ENCODE measurements at places on chromosomes 3 and 15.

DNA sequence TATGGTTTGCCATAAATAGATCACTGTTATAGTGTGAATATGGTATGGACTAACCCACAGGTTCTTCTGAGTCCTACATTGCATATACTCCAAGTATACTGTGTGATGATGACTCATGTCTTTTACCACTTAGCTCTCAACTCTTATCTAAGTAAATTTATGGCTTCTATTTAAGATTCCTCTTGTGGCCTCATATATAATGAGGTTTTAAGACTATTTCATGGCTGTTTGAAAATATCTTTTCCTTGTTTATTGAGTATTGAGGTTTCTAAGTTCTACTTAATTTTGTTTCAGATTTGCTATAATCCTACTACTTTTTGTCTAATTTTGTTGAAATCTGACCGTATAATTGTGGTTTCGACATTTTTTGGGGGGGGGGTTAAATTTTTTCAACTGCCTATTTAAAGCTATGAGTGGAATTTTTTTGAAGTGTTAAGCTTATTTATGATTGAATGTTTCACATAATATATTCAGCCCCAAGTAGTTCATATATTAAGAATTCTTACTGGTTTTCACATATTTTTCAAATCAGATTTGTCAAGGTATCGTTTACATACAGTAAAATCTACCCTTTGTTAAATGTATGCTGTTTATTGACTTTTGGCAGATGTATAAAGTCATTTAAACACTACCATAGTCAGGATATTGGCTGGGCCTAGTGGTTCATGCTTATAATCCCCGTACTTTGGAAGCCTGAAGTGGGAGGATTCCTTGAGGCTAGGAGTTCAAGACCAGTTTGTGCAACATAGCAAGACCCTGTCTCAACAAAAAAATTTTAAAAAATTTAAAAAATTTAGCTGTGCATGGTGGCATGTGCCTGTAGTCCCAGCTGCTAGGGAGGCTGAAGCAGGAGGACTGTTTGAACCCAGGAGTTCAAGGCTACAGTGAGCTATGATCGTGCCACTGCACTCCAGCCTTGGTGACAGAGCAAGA lies 11.7 kb downstream of the SLC25A36 start:
- no peak for DNase-seq

DNA sequence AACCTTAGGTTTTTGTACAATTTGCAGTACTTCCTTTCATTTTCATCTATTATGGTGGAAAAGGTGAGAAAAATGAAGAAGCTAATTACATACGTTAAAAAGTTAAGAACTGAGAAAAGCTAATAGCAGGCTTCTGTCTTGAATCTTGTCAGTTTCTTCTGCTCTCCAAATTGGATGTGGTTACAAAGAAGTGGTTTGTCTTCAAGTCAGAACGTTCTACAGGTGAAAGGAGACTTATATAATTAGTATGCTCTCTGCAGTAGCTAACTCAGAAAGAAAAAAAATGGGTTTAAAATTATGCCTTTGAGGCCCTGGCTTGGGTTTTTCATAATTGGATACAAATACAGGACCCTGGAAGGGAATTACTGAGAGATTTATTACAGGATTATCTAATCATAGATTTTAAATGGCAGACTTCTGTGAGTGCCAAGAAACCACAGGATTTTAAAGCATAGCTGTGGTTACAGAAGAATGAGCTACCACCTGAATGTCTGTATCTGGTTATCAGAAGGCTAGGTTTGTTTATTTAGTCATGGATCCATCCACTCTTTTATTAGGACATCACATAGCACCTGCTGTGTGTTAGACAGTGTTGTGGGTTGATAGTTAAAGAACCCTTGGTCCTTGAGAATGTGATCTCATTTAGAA lies 528.1 kb upstream of the MCTP2 start:
- DNase-seq: no peak

GRCh38 chr3:94378322-94378721 lies 315.5 kb downstream of the NSUN3 start:
- no peak for DNase-seq

DNA sequence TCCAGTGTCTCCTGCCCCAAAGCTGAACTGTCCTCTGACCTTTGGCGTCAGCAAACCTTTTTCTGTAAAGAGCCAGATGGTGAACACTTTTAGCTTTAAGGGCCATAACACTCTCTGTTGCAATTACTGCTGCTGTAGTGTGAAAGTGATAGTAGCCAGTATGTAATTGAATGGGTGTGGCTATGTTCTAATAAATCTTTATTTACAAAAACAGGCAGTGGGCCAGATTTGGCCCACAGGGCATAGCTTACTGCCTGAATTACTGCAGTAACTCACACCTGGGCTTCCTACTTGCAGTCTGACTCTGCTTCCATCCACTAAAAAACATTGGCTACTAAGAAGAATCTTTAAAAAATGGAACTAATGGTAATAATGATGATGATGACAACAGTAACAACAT lies 68.0 kb upstream of the SLC6A11 start:
- DNase-seq: no peak

DNA sequence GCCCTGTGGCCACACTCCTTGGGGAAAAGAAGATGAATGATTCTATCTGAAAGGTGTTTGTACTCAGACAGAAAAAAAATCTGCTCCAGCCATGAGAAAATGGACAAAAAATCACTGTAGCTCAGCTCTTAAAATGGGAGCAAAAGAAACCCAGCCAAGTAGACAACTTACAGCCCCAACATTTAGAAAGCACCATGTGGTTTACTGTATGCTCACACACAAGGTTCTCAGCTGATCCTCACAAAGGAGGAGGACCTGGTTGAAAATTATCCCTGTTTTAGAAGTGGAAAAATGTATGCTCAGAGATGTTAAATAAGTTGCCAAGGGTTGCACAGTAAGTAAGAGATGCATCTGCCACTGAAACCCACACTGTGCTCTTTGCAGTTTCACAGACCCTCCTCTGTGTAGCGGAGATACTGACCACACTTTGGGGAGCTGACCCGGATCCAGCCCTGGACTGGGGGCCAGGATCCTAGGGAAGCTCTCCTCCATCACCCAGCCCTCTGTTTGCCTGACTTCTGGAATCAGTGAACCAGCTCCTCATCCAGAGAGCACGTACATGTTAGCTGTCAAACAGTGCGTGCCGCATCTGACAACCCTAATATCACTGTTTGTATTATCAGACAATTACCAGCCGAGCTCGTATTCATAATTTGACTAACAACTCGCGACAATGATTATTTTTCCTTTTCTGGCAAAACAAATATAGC lies 32.7 kb upstream of the TPRG1 start:
- DNase-seq: no peak

GRCh38 chr3:189664311-189664710 lies 33.1 kb downstream of the TP63 start:
- DNase-seq: no peak

GRCh38 chr3:159792070-159792469 lies 196.6 kb upstream of the IL12A start:
- no peak for DNase-seq

DNA sequence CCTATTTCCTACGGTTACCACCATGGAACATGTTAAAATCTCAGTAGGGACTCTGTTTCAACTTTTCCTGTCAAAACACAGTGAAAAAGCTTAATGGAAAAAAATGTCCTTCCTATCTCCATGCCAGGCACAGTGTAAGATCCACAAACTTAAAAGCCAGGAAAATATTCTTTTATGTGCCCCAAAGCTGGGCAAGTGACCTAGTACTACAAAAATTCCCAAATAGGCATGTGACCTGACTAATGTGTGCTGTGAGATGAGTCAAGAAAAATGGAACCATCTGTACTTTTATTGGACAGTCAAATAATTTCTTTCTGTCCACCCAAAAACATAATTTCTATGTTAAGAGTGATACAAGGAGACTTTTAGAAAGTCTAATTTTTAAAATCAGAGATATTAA lies 406.0 kb downstream of the ZBTB20 start:
- DNase-seq: no peak

- DNase-seq: no peak
Observed at GRCh38 chr3:171829841-171830517, 13.2 kb upstream of the TMEM212 start.

DNA sequence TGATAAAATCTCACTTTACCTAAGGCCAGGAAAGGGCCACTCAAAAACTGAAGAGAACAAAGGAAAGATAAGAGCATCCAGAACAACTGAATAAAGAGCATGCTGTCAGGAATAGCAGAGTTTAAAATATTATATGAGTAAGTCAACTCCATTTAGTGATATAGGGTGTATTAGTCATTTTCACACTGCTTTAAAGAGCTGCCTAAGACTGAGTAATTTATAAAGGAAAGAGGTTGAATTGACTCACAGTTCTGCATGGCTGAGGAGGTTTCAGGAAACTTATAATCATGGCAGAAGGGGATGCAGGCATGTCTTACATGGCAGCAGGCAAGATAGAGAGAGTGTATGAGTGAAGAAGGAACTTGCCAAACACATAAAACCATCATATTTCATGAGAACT lies 778.0 kb upstream of the NECTIN3 start:
- no peak for DNase-seq

GRCh38 chr3:126117786-126118185 lies 33.9 kb upstream of the SLC41A3 start:
- no peak for DNase-seq

DNA sequence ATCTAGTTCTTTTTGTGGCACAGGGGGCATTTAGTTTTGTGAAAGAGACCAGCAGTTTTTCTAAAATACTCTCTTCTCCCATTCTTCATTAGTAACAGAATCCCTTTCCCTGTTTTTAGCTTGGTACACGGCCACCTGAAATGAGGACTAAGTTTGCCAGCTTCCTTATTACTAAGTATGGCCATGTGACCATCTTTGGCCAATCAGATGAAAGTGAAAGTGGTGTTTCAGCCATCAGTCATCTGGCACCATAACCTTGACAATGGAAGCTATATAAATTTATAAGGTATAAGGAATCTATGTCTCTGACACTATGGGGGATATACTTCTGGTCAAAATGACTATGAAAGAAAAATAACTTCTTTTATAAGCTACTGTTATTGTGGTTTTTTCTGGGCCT lies 570.4 kb downstream of the AGBL1 start:
- DNase-seq: no peak

DNA sequence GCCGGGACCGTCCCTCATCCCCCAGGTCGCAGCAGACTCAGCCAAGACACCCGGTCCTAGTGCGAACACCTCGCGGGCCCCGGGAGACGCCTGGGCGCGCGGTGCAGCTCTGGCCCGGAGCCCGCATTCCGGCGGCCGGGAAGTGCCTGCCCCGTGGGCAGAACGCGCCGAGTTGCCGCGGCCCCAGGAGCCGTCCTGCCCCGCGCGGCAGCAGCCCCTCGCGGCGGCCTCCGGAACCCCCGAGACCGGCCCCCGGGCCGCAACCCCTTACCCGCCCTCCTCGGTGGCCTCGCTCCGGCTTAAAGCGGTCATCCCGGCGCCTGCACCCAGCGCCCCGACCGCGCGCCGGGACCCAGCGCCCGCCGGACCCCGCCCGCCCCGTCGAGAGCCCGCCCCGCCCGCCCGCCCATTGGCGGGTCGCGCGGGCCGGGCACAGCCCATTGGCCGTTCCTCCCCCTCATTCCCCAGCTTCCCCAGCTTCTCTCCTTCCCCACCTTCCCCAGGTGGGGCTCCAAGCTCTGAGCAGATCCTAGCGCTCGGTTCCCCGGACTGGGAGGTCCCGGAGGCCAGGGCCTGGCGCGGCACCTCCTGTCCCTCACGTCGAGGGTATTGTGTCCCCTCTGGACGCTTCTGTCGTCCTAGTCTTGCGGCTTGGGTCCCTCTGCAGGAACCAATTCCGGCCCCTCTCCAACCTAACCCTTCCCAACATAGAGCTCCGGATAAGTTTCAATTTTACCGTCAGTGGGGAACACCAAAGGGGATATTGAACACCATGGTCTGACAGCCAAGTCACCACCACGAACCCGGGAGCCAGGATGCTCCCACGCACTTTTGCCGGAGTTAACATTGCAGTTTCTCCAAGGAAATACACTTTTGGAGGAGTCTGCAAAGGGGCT lies at the start of gene GRAMD2A:
TSS of gene GRAMD2A (minus strand) at position 328 of the 896 bp plus-strand sequence.
- no peak for DNase-seq

DNA sequence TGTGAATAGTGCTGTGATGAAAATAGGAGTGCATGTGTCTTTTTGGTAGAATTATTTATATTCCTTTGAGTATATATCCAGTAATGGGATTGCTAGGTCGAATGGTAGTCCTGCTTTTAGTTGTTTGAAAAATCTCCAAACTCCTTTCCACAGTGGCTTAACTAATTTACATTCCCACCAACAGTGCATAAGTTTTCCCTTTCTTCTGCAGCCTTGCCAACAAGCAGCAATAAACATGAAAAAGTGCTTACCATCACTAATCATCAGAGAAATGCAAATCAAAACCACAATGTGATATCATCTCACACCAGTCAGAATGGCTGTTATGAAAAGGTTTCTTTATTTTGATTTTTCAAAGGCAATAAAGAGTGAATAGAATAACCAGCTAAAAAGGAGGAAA lies 1105.9 kb downstream of the NAALADL2 start:
- no peak for DNase-seq

- no peak for DNase-seq
Observed at GRCh38 chr3:36514171-36514570, 133.9 kb downstream of the STAC start.
